ENCODE measurements at places on chromosomes 13 and 19.

- no peak for DNase-seq
Measured at GRCh38 chr13:61728471-61728870, 312.8 kb upstream of the PCDH20 start.

- no peak for DNase-seq
Measured at GRCh38 chr13:111262715-111263114, 57.7 kb upstream of the TEX29 start.

GRCh38 chr19:9673912-9674662 lies 813 bp downstream of the ZNF562 start:
- DNase-seq: peak; percentile 34

GRCh38 chr13:27203854-27204253 lies 32.2 kb upstream of the USP12 start:
- DNase-seq: no peak

- DNase-seq: no peak
Measured at GRCh38 chr13:35496761-35497386, 20.4 kb upstream of the MAB21L1 start.

DNA sequence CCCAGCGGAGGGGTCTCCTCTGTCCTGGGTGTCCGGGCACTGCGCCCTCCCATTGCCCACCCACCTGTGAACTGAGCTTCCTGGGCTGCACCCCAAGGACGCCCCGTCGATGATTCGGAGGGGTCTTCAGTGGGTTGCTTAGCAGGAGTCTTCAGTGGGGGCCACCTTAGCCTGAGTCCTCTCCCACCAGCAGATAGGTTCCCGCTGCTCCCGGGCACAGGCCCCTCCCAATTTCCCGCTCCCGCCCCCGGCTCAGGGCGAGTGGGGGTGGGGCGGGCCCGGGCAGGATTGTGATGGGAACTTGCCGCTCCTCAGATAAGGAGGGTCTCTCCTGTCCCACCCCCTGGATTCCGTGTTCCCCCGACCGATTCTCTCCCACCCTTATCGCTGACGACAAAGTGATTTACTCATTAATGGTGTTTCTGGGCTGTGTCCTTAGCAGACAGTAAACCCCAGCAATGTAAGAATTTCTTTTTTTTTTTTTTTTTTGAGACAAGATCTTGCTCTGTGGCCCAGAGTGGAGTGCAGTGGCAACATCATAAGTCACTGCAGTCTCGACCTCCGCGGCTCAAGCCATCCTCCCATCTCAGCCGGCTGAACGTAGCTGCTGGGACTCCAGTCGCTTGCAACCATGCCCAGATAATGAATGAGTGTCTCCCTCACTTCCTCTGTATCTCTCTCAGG lies 655 bp upstream of the S1PR5 start:
- DNase-seq: peak; percentile 70

DNA sequence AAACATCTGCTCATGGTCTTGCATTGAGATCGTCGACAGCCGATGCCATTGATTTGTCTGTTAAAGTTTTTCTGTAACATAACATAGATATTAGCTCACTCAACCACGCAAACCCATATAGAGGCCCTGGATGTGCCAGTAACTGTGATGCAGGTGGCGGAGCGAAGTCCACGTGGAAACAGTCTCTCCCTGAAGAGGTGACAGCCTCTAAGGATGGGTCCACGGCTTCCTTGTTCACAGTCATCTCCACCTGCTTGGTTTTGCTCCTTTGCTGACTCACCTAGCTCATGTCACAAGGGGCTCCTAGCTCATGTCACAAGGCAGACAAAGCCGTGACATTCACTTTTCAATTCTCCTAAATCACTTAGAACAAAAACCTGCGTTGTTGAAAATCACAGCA lies 42.4 kb upstream of the FARP1 start:
- no peak for DNase-seq

DNA sequence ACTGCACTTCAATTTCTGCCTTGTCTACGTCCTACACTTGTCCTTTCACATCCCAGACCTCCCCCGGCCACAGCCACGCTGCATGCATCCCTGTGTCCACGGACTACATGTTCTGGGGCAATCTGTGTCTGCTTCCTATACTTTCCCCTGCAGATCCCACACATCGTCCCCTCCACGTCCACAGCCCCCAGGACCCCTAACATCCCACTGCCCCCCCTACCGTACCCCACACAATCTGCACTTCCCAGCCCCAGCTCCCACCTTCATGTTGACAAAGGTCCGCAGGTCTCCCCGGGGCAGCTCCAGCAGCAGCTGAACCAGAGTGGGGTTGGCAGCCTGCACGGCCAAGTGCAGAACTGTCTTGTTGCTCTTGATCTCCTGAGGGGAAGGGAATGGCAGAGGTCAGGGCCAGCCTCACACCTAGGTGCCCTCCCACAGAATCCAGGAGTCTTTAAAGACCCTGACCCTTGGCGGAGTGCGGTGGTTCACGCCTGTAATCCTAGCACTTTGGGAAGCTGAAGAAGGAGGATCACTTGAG lies 10.2 kb downstream of the NFKBID start:
- DNase-seq: no peak
